Gastroesophageal sphincter (tissue), 4 donors: ENCODE measurements at places on chromosomes 16 and 17. TPM values are rescaled to one million over a fixed set of nuclear protein-coding genes. Genes with fewer than 3 reads are reported as not detected.

DNA sequence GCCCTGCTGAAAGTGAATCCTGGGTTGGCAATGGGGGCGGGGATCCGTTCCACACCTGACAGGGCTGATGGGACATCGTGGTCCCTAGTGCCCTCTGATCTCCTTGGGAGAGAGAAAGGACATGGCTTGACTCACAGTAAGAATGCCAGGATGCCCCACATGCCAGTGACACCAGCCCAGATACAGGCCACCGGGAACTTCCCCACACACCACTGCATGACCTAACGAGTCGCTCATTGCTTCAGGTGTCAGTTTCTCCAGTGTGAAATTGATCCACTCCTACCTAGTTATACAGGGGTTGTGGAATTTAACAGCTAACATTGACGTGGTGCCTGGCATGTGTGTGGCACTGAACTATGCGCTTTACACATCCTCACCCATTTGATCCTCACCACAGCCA lies 7.5 kb downstream of the CD300LG start:
- no peak for ATAC-seq

DNA sequence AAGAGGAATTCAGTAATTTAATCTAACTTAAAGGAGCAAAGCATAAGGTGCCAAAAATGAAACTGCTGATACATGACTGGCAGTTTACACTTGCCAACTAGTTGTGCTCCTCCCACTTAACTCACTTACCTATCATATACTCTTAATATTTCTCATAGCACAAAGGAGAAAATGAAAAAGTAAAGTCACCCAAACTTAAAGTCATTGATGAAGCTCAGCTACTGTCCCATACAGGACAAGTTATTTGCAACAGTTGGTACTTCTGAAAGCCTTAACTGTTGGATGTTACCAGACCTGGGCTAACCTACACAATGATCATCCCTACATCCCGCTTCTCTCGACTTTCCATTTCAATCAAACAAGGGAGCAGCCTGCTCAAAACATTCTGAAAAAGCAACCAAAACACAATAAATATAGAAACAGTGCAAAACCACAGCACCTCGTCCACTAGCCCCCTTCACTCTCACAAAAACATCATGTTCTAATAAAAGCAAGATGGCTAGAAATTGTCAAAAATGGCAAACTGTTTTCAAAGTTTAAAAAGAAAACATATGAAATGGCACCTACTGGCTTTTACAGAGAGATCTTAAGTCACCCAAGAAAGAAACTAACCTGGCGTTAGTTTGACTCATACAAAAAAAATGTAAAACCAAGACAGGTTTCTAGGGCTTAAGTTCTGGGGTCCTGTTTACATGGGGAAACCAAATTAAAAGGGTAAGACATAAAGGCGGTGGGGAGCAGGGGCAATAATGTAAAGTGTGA lies 868 bp downstream of the MED13 start:
- no peak for ATAC-seq

Gene USP32
- 55.5 TPM for total RNA-seq

GRCh38 chr16:10039220-10040096 lies 142.8 kb downstream of the GRIN2A start:
- no peak for ATAC-seq

Gene KLHL10
- total RNA-seq = 0.67 TPM

Gene ANKRD40CL
- total RNA-seq = not detected

GRCh38 chr17:79393358-79394052 lies 217.3 kb downstream of the RBFOX3 start:
- peak; percentile 74 for ATAC-seq

DNA sequence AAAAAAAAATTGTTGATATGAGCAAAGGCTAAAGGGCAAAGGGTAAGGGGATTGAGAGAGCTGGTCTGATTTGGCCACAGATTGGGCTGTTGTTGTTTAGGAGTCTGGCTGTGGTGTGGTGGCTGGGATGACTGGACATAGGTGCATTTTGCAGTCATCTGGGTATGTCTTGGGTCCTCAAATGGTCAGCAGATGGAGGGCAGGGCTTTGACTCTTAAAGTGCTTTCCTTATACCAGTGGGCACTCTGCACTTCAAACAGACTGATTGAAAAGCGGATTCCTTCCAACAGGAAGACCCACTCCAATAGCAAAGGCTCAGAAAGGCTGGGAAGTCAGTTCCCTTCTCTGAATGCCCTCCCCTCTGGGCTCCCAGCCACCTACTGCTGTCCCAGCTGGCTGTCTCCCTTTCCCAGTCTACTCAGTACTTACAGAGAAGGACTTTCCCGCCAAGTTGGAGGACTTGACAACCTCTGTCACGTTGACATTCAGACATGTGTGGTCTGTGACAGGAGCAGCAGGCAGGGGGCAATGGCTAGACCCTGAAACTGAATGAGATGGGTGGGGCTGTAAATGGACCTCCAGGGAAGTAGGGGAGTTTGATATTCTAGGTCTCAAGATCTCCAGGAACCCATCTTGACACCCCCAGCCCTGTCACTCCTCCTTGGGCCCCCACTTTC lies 19.6 kb upstream of the MFSD6L start:
- no peak for ATAC-seq

Gene DNAH9
- total RNA-seq = 0.12 TPM

GRCh38 chr16:57828272-57829161 lies 26.2 kb upstream of the KIFC3 start:
- ATAC-seq = no peak

DNA sequence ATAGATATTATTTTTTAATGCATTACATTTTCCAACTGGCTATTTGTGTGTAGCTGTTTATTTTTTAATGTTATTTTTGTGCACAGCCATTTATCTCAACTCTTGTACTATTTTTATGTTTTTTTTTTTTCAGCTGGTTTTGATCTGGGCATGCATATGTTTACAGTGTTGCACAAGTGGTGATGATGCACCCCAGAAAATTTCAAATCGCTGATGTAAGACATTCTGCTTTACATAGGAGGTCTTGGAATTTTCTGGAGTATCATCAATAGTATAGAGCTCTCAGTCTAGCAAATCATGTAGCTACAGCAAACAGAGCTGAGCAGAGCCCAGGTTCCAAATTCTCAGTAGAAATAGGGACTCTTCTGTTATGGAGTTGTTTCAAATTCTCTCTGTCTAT lies 30.2 kb downstream of the CACNG5 start:
- ATAC-seq = no peak

DNA sequence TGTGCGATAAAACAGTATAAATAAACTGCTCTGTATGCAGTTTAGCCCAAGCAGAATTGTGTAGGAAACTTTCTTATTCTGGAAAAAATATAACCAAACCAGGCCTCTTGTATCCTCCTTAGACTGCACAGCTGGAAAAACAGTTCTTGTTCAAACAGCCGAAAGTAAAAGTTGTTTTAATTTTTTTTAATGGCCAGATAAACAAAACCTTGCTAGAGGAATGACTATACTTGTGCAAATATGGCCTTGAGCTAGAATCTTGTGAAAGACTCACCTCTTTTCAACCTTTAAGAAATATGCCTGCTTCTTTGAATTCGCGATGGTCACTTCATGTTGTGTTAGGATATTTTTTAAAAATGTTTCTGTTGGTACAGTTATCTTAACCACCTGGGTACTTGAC lies 114.5 kb upstream of the MAF start:
- ATAC-seq = no peak

- ATAC-seq = no peak
Measured at GRCh38 chr16:9300252-9300651, 208.8 kb downstream of the HAPSTR1 start.

Gene KDM6B
- 5.7 TPM for total RNA-seq

DNA sequence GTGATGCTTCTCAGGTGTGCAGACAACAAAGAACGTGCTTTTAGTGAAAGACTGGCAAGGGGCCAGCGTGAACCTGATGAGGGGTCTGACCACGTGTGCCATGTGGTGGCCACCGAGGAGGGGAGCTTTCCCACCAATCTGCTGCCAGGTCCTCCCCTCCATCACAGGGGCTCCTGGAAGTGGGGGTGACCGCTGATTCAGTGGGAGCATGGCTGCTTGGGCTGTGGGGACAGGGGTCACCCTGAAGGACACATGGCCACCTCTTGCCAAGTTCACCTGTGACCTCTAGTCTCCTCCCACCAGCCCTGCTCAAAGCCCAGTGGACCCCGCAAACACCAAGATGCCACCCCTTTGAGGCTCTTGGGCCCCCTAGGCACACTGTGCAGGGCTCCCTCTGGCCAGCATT lies 37.9 kb upstream of the MTSS2 start:
- no peak for ATAC-seq

GRCh38 chr17:30824002-30824355 lies 513 bp downstream of the CRLF3 start:
- ATAC-seq = no peak

- ATAC-seq = peak; percentile 39
Measured at GRCh38 chr16:83802135-83802534, 5.6 kb upstream of the HSBP1 start.
